ENCODE measurements at places on chromosomes 1 and 21.
A peak's percentile ranks its signal among the peaks of the same experiment; 100 is the strongest.

GRCh38 chr1:173020138-173020750, 30.5 kb downstream of the TNFSF18 start:
- no peak for DNase-seq

DNA sequence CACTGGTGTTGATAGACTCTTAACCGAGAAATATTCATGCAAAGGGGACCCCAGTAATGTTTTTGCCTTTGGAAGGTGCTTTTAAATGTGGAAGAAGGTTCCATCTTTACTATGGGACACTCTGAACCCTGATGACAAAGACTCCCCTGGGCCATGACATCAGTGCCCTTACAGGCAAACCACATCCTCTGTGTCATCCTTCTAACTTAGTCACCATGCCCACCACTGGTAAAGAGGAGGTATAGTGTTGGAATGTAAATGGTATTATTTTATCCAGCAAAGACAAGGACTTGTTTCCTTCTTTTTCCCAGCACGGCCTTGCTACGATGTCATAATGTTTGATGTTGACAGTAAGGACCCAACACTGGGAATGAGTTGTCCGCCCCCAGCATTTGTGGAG, 12.6 kb downstream of the METTL13 start:
- peak; percentile 79 for DNase-seq

GRCh38 chr1:113416496-113416895, 26.2 kb downstream of the MAGI3 start:
- DNase-seq: no peak

DNA sequence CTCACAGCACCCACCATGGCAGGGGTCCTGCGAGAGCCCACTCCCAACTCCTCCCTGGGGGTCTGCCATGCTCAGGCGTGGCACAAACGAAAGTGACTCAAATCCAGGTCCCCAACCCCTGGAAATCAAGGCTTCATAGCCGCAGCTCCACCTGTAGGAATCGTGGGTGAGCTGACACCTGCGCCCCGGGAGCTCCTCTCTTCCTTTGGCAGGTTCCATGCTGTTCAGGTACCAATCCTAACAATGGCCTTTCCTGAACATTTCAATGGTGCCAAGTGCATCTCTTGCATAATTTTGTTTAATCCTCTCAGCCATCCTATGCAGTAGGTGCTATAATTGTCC, 28.9 kb upstream of the NPPB start:
- no peak for DNase-seq

DNA sequence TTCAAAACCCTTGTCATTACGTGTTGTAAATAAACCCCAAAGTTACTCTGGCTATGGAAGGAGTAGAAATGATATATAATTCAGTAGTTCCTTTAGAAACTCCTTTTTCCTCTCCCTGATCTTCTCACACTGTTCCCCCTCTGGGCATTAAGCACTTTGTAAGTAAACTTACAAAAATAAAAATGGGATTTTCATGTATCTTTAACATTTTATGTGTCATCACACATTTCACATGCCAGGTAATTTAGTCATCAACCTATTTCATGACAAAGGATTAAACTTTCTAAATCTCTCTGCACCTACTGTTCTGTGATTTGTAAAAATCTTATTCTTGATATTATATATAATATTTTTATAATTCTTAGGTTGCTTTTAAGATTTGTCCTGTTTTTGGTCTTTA, 176.9 kb downstream of the NEK7 start:
- no peak for DNase-seq

GRCh38 chr1:153842006-153842471, 66.8 kb downstream of the SLC27A3 start:
- DNase-seq: no peak

DNA sequence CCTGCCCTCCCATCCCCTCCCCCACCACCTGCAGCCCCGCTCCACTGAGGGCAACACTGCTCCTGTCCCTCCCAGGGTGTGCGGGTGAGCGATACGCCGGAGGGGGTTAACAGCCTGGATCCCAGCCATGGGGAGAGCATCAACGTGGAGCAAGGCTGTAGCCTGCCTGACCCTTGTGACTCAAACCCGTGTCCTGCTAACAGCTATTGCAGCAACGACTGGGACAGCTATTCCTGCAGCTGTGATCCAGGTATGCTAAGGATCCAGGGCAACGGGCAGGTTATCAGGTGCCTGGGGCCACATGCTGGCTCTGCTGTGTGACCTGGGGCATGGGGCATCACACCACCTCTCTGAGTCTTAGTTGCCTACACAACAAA, 15.0 kb downstream of the CELSR2 start:
- no peak for DNase-seq

- no peak for DNase-seq
These were observed 302.3 kb downstream of the BACH1 start for GRCh38 chr21:29601047-29601446.
